ENCODE measurements at places on chromosomes 6 and 20.
A peak's percentile ranks its signal among the peaks of the same experiment; 100 is the strongest.

GRCh38 chr20:37911261-37911660, 8.3 kb downstream of the VSTM2L start:
- no peak for DNase-seq

DNA sequence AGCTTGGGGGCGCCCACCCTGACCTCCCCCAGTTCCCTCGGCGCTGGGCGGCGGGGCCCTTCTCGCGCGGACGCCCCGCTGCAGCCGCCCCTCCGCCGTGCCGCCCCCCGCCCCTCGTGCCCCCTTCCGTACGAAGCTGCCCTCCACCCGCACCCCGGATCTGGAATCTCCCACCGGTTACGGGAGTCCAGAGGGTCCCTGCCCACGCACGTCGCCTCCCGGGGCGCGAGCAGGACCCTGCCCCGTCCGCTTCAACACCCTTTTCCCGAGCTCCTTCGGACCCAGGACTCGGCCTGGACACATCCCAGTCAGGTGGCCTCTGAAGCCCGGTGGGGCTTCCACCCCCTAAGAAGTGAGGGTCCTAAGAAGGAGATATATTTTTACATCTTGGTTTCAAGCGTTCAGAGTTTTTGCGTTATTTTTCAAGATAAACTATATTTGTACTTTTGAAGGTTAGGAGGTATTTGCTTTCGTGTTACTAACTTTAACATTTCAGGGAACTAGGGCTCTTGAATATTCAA, 506 bp downstream of the ARFGAP1 start:
- no peak for DNase-seq

- DNase-seq = no peak
These were observed 689.4 kb upstream of the MAP3K7 start for GRCh38 chr6:91276315-91276714.

- no peak for DNase-seq
These were observed 429.7 kb downstream of the EPHA7 start for GRCh38 chr6:92989656-92990055.

DNA sequence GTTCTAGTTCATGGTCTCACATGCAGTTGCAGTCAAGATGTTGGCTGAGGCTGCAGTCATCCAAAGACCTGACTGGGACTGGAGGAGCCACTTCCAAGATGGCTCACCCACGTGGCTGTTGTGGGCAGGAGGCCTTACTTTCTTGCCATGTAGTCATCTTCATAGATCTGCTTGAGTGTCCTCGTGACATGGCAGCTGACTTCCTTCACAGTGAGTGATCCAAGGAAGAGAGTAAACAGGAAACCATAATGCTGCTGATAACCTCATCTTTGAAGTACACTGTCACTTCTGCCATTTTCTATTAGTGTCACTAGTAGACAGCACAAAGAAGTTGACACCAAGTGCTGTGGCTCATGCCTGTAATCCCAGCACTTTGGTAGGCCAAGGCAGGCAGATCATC, 40.1 kb upstream of the AKIRIN2 start:
- DNase-seq = no peak

- DNase-seq = no peak
These were observed 169.3 kb downstream of the ANKRD60 start for GRCh38 chr20:58059260-58059544.

DNA sequence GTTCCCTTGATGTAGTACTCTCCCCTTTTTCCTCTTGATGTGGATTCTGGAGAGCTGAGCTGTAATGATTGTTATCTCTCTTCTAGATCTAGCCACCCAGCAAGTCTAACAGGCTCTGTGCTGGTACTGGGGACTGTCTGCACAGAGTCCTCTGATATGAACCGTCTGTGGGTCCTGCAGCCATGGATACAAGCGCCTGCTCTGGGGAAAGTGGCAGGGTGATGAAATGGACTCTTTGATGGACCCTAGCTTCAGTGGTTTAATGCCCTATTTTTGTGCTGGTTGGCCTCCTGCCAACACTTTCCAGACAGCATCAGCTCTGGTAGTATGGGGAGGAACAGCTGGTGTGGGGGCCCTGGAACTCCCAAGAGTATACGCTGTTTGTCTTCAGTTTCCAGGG, 216.3 kb downstream of the ADGRG6 start:
- DNase-seq = peak; percentile 93

DNA sequence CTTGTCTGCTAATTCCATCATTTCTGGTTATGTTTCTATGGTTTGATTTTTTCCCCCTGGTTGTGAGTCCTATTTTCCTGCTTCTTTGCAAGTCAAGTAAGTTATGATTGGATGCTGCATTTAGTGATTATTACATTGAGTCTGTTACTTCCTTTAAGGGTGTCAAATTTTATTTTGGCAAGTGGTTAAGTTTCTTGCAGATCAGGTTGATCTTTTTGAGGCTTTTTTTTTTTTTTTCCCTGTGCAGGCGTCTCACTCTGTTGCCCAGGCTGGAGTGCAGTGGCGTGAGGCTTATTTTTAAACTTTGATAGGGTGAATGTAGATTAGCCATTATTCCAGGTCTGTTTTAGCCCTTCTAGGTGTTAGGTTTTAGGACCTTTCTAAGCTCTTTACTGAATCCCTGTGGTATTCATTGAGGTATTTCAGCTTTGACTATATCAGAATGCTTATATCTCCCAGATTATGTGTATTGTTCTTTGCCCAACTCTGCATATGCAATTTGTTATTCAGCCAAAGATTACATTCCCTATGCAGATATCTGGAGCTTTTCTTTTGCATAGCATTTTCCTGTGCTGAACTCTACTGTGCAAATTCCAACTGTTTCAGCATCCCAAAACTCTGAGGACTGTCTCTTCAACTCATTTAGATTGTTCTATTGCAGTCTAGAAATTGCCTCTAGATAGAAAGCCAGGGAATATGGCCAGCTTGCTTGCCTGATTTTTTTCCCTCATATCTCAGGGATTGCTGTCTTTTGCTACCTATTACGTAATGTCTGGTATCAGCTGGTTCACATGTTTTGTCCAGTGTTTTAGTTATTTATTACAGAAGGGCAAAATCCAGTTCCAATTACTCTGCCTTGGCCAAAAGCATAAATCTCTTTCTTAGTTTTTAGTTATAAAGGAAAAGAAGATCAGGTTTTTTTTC, 113.3 kb downstream of the AFG1L start:
- peak; percentile 3 for DNase-seq

GRCh38 chr20:57749869-57750268, 40.1 kb upstream of the PMEPA1 start:
- DNase-seq = no peak

- DNase-seq = no peak
These were observed 289.3 kb downstream of the KIF16B start for GRCh38 chr20:16283978-16284377.

GRCh38 chr20:3047486-3048419, 1.9 kb downstream of the MRPS26 start:
- no peak for DNase-seq

GRCh38 chr6:125050663-125051318, 88.6 kb downstream of the RNF217 start:
- DNase-seq = peak; percentile 11

- DNase-seq = no peak
These were observed 23.9 kb downstream of the SRPK1 start for GRCh38 chr6:35897036-35897435.

GRCh38 chr6:112245511-112246203, 8.7 kb downstream of the LAMA4 start:
- no peak for DNase-seq

- peak; percentile 24 for DNase-seq
These were observed 7.3 kb downstream of the VWA7 start for GRCh38 chr6:31769684-31770371.
